Stimulated activated CD8-positive, alpha-beta memory T cell treated with anti-CD3 and anti-CD28 coated beads, Interleukin-15, amount 100 ng/mL, for 24 hours (primary cell): ENCODE measurements at places on chromosomes 2 and 18.

DNA sequence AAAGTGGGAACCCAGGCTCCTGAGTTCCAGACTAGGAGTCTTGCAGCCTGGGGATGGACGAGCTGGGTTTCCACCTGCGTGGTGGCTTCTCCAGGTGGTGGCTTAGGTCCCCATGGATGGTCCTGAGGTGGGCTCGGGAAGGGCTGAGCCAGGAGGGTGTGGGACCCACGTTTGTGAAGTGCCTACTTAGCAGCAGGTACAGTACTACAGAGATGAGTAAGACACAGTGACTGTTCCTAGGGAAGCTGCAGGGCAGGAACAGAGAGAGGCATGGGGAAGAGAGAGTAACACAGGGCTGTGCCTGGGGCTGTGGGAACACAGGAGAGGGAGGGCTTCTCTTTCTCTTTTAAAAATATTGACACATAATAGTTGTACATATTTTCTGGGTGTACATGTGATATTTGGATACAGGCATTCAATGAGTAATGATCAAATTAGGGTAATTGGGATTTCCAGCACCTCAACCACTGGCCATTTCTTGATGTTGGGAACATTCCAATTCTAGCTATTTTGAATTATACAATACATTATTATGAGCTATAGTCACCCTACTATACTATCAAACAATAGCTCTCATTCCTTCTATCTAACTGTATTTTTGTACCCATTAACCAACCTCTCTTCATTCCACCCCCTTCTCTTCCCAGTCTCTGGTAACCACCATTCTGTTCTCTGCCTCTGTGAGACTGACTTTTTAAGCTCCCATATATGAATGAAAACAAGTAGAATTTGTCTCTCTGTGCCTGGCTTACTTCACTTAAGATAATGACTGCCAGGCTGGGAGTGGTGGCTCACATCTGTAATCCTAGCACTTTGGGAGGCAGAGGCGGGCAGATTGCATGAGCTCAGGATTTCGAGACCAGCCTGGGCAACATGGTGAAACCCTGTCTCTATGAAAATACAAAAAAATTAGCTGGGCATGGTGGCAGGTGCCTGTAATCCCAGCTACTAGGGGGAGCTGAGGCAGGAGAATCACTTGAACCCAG, 15.0 kb downstream of the TOGARAM2 start:
- DNase-seq, result no peak

GRCh38 chr2:130915595-130916437, 79.1 kb downstream of the ARHGEF4 start:
- DNase-seq, result no peak

GRCh38 chr2:12759248-12759647, 42.5 kb downstream of the TRIB2 start:
- no peak for DNase-seq

- DNase-seq, result no peak
These were observed 53.6 kb downstream of the GALNT1 start for GRCh38 chr18:35635170-35635569.

DNA sequence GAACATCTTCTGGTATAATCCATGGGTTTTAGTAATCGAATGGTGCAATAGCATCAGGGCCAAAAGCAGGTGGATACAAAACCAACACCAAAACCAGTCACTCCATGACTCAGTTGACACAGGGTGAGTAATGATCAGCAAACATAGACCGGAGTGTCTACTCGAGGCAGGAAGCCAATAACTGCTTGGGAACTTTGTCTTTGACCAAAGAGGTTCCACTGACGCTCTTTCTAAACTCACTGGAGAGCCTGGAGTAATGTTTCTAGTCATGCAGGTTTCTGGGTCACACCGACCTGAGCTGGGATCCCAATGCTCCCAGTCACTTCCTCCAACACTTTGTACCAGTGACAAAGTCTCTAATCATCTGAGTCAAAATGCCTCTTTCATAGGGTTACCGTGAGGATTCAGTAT, 30.9 kb downstream of the MREG start:
- no peak for DNase-seq

GRCh38 chr2:206305523-206306245, 31.2 kb downstream of the ZDBF2 start:
- DNase-seq, result no peak

- no peak for DNase-seq
These were observed 13.7 kb upstream of the PRELID3A start for GRCh38 chr18:12393998-12394397.

DNA sequence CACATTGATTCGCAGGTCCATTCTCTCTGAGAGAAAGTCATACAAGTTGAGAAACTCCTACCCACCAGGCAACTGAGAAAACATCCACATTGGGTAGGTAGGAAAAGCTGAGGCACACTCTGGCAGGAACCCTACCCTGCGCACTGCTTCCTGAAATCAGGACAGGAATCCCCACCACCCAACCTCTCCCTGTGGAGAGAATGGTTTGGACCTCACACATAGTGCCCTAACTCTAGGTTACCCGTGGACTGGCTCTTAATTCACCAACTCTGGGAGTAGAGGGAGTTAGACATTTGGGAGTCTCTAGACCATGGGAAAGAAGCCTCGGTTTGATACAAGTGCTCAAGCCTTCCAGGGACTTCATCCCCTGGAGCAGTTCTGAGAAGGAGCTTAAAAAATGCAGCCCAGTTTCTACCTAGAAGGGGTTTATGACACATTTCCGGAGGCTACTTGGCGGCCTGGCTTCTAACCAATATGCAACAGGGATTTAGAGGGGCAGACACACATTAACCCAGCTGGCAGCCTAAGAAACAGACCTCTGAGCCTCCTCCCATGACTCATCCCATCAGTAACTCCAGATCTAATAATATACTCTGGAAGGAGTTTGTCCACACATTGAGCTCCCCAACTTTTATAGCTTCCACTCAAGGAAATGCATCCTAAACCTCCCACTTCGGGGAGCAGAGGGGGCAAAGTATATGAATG, 136.7 kb downstream of the EML6 start:
- no peak for DNase-seq
